Hematopoietic multipotent progenitor cell treated with erythropoietin and hydrocortisone succinate and interleukin-3 and kit ligand, for 15 days (in vitro differentiated cells): ENCODE measurements at places on chromosomes 5 and 9.

- no peak for DNase-seq
Observed at GRCh38 chr5:95081982-95082381, 202.9 kb downstream of the MCTP1 start.

DNA sequence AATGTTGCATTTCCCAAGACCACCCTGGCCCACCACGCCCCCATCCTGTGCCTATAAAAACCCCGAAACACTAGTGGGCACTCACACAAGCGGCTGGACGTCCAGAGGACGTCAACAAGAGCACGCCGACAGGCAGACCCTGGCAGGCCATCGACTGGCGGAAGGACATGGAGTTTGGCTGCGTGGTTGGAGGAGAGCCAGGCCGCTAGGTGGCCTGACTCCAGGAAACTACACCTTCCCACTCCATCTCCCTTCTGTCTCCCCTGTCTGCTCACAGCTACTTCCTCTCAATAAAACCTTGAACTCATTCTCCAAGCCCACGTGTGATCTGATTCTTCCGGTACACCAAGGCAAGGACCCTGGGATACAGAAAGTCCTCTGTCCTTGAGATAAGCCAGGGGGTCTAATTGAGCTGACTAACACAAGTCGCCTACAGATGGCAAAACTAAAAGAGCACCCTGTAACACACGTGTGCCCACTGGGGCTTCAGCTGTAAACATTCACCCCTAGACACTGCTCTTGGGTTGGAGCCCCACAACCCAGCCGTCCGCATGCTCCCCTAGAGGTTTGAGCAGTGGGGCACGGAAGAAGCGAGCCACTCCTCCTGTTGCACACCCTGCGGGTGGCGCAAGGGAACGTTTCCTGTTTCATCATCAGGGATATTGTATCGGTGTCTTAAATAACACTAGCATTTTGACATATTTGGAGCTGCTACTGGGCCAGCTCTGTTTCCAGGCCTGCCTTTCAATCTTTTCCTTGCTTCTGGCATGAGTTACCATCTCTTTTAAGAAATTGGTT is 54.5 kb upstream of the TAF11L2 start:
- DNase-seq, result no peak

DNA sequence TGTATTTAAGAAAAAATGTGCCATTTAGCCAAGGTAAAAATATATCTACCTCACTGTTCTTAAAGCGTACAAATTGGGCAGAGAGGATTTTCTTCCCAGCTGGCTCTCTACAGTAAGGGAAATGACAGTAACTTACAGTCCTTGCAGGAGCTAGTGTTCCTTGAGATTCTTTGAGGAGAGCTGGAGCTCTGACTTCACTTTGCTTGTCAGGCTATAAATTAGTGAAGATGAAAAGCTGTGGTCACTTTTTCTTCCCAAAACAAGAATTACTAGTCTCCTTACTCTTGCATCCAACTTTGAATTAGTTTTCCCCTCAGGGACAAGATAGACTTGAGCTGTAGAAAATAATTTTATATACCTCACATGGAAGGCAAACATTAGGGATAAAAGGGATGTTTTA is 129.9 kb downstream of the ZSWIM6 start:
- DNase-seq, result no peak

GRCh38 chr5:132098151-132098594 is 24.6 kb downstream of the CSF2 start:
- DNase-seq, result no peak

DNA sequence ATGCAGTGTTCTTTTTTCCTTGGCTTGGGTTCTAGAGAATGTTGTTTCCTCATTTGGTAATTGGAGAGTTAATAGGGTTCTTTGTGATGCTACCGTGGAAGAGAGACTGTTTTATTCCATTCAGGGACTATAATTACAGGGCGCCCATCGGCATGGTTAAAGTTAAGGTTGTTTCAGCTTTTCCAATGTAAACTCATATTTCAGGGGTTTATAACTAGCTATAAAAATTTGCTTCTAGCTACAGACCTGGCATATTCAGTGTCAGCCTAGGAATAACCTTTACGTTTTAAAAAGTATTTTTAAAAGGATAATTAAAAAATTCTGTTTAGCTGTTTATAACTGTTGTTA is 99.1 kb downstream of the AOPEP start:
- DNase-seq, result no peak

DNA sequence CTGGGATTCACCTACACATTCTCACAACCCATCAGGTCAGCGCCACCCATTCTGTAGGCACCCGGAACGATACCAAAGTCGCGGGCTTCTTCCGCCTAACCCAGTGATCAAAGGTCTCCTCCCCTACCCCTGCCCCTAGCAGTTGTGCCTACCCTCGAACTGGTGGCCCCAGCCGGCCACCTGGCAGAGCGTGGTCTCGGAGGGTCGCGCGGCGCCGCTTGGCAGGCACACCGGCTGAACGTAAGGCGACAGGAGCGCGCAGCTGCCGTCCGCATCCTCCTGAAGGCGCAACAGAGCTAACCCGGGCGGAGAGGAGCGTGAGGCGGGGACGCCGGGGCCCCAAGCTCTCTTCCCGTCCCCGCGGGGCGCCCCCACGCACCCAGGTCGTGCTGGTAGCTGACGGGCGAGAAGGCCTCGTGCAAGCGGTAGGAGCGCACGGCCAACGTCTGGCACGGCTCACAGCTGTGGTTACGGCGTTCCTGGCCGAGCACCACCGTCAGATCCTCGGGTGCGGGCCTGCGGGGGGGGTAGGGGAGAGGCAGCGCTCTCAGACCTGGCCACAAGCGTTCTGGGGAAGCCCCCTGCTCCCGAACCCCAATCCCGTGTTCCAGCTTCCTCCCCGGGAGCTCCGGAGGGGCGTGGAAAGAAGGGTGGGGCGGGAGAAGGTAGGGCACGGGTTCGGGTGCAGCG is 2.8 kb upstream of the PFN3 start:
- no peak for DNase-seq

DNA sequence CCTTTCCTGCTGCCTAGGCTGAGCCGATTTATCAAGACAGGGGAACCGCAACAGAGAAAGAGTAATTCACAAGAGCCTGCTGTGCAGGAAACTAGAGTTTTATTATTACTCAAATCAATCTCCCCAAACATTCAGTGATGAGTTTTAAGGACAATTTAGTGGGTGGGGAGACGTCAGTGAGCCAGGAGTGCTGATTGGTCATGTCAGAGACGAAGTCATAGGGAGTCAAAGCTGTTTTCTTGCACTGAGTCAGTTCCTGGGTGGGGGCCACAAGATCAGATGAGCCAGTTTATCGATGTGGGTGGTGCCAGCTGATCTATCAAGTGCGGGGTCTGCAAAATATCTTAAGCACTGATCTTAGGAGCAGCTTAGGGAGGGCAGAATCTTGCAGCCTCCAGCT is 19.0 kb downstream of the SNX24 start:
- no peak for DNase-seq

DNA sequence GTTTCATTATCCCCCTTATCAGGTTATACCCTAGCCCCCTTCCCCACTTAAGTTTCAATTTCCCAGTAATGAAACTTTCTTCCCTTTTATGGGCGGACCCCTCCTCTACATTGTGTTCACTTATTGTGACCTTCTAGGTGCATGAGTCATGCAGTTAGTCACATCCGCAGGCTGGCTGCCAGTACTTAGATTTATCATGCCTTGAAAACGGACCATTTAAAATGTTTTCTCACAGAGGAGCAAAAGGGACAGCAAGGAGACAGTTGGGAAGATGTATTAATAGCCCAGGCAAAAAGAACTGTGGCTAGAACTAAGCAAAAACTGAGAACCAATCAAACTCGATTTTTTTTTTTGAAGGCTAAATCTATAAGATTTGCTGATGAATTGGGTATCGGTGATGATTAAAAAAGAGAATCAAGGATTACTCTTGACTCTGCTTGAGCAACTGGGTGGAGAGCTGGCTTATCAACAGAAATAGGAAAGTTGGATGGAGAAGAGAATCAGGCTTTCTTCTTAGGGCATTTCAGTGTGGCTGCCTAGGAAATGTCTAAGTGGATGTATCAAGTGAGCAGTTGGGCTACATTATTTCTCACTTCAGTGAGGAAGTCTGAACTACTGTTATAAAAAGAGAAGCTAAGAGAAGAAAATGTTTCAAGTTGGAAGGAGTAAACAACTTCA is 615.0 kb downstream of the HINT1 start:
- DNase-seq, result no peak

DNA sequence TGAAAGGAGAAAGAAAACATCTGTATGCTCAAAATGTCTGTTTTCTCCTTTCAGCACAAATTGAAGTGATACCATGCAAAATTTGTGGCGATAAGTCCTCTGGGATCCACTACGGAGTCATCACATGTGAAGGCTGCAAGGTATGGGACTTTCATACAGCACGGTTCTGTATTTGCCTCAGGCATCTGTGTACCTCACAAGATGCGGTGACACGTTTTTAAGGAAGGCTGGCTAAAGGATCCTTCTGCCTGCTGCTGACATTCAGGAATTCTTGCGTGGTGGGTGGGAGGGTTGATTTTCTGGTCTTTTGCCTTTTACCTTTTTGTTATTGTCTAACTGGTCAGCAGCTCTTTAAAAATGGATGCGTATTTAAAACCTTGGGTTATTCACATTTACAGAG is 133.1 kb downstream of the RORB start:
- DNase-seq, result no peak

GRCh38 chr5:5473226-5473625 is 50.7 kb downstream of the ICE1 start:
- no peak for DNase-seq

- no peak for DNase-seq
Observed at GRCh38 chr5:157085930-157086329, 22.9 kb downstream of the HAVCR2 start.

DNA sequence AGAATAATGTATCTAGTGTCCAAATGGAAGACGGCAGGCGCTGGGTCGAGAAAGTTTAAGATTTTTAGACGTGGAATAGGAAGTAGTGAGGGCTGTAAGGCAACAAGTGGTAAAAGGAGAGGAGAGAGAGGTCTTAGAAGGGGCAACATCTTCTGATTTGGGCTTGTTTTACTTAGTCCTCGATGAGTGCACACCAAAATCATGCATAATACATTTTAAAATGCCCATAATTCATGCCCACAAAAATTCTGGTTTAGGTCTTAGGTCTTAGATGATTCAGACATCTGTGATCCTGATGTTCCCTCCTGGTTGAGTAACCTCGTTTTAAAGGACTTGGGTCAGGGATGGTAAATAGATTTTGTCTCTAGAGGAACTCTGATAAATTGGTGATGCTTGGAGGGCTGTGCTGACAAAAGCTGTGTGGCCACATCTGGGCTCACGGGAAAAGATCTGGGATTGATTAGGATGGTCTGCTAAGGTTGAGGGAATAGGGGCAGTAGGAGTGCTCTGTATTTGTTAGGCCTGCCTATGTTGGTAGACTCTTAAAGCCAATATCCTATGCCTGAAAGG is 476.3 kb downstream of the CCDC171 start:
- no peak for DNase-seq

GRCh38 chr9:21265421-21266189 is 25.8 kb upstream of the IFNA14 start:
- DNase-seq, result no peak

DNA sequence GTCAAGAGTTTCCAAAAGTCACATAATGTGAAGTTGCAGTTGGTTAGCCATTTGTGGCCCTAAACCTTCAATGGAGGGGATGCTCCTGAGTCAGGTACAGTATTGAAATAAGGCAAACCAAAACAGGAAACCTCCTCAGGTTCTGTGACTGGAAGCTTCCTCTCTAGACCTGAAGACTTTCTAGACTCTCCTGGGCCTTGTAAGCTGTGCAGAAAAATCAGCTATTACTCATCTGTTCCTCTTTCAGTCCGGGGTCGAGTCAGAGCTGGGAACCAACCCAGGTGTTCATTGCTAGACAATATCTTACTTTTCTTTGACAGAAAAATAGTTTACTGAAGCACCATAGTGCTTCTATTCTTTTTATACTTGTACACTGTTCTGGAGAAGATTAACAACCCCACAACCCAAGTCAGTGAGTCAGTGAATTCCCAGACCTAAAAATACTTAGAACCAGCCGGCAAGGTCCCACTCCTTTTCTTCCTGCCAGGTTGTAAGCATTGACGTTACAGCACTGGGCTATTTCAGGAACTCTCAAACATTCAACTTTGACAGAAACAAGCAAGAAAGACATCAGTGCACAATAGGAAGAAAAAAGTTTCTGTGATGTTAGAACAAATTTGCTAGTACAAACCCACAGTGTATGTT is 47.3 kb downstream of the FSTL4 start:
- no peak for DNase-seq

DNA sequence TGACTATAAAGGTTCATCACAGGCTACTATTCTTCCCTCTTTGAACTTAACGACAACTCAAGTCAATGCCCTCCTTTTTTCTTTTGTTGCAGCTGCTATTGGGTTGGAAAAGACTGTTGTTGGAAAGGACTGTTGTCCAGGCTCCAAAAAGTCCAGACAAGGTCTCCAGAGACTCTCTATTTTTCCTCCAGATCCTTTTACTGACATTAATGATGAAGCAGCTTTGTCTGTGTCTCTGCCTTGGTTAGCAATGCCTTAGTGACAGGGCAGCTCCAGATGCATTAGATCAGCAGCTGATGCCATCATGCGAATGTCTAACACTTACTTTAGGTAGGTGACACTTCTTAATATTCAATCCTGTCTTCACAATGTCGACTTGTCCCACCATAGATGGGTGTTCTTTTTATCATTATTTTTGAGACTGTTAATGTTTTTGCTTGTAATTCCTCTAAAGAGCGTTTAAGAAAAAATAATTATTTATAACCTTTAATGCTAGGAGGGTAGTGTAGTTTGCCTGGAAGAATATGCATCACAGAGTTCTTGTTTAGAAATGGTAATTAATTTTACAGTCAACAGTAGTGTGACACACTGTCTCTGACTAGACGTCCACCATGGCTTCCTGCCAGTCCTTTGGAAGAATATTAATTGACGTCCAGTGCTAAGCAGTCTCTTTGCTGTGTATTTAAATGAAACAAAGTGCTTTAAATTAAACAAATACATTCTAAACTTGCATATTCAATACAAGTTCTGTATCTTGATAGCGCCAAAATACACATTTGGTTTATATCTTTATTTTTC is 492.2 kb downstream of the NR2F1-AS1 start:
- no peak for DNase-seq

- no peak for DNase-seq
Observed at GRCh38 chr5:74310386-74310785, 330.1 kb downstream of the ENC1 start.

DNA sequence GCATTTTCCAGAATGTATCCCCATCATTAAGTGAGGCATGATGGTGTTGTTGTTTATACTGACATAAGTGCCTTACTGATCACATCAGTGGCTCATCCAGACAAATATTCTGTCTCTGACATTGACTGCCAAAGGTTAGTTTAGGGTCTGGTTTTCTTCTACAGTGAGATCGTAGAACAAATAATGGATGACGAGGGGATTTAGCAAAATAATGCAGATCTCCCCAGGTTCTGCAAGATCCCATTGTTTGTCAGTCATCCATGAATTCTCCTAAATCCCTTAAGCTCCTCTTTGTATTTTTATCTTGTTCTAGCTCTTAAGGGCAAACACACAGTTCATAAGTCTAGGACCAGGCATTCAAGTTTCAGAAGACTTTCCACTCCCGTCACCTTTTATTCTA is 93.1 kb upstream of the DHFR start:
- no peak for DNase-seq
